ENCODE measurements at places on chromosomes 11 and 22. TPM values are rescaled to one million over a fixed set of nuclear protein-coding genes. Genes with fewer than 3 reads are reported as not detected.

- DNase-seq: no peak
Measured at GRCh38 chr11:44531116-44531504, 34.4 kb upstream of the CD82 start.

DNA sequence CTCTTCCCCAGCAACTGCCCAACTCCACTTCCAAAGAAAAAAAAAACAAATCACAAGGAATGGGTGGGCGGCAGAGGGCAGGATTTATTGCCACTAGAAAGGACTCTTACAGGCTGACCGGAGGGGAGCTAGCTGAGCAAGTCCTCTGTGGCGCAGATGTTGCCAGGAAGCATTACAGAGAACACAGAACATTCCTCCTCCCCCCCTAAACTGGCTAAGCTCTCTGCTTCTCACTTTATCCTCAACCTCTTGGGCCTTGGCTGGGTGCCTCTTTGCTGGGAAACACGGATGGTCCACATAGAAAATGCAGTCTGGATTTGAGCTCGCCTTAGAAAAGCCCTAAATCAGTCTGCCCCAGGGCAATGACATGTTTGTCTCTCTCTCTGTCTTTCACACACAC is 12.6 kb upstream of the FJX1 start:
- DNase-seq: no peak

DNA sequence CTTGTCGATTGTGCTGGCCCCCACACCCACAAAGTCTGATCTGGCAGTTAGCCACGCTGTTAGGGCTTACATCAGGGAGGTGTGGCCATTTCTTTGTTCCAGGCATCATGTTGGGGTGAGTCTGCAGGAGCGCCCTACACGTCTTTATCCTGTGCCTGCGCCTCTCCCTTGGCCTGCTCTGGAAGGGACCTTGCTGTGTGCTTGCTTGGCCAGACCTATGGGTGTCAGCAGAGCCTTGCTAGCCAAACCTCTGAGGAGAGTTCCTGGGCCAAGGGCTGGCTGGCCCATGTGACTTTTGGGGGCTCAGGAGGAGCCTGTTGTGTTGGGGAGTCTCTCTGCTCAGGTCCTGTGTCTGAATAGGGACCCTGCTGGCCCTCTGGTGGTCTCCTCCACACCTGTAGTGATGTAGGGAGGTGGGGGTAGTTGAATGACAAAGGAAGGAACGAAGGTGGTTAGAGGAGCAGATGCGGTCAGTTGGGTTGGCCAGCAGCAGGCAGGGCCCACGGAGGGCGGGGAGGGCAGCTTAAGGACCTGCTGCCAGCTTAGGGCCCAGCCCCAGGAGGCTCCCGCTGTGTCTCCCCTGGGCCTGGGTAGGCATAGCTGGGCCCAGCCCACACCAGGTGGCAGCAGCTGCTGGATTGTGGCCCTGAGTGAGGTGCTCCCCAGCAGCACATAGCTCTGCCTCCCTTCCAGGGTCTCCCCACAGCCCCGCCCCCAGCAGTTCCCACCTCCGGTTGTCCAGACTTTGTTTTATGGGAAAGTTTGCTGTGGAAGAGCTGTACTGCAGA is 7.9 kb downstream of the PPIL2 start:
- DNase-seq: no peak

DNA sequence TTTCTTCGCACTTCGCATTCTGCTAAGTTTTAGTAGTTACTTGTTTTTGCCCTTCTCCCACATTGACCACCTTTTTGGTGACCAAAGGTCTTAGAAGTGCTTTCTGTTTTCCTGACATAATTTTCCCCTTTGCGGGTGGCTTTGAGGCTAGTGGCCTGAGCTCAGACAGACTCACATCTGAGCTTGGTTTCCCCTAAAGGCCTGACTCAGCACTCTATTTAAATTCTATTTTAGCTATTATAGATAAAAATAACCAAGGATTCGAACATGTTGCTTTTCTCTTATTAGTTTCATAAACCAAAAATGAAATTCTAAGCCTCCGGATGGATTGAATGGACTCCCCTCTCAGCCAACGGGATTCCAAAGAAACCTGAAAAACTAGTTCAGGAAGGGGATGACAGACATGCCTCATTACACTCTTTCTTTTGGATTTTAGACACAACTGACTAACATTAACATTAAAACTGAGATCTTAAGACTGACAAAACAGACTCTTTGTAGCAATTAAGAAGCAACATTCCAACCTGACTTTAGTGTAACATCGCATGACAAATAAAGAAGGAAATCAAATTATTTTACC is 258.5 kb downstream of the LUZP2 start:
- no peak for DNase-seq

DNA sequence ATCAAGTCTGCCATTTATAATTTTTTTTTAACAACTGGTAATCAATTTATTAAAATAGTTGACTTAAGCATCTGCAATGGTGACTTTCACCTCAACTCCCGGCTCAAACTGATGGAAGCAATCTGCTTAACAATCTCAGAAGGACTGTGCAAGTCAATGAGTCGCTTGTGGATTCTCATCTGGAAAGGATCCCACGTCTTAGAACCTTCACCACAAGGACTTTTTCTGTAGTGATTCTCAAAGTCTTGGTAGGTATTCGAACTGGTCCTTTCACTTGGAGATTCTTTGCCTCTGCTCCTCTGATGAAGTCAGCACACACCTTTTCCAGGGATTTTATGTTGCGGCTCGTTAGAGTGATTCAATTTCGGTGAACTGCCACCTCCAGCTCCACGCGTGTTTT is 7.3 kb downstream of the RSF1 start:
- no peak for DNase-seq

- DNase-seq: no peak
Measured at GRCh38 chr11:122758339-122758738, 80.0 kb upstream of the CRTAM start.

GRCh38 chr11:69530278-69531070 is 49.0 kb downstream of the LINC01488 start:
- DNase-seq: peak; percentile 80

DNA sequence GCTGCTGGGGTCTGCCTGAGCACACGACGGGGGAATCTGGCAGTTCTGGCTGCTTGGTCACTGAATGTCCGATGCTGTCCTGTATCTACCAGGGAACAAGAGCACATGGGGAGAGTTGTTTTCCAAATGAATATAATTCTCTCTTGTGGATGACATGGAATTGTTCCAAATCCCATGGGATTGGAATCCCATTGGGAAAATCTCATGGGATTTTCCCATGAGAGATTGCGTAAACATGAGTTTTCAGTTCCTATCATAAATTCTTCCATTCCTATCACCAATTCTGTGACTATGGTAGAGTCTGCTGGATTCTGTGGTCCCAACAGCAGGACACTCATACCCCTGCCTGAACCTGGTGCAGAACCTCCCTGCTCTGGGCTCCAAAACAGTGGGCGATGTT is 35.6 kb upstream of the IGLL5 start:
- DNase-seq: no peak

Gene PAMR1
- total RNA-seq: 30.8 TPM

Gene HSPB2
- total RNA-seq: 17.1 TPM

Gene NTM
- 2.9 TPM for total RNA-seq

Gene SYCE3
- total RNA-seq: not detected

Gene OR10V1
- total RNA-seq: not detected
